DMS153 (cell line): ENCODE measurements at places on chromosomes 2 and 18.

- DNase-seq: no peak
Observed at GRCh38 chr18:12742453-12742852, 39.6 kb downstream of the PSMG2 start.

- no peak for DNase-seq
Observed at GRCh38 chr2:97728091-97728731, 14.8 kb downstream of the ZAP70 start.

DNA sequence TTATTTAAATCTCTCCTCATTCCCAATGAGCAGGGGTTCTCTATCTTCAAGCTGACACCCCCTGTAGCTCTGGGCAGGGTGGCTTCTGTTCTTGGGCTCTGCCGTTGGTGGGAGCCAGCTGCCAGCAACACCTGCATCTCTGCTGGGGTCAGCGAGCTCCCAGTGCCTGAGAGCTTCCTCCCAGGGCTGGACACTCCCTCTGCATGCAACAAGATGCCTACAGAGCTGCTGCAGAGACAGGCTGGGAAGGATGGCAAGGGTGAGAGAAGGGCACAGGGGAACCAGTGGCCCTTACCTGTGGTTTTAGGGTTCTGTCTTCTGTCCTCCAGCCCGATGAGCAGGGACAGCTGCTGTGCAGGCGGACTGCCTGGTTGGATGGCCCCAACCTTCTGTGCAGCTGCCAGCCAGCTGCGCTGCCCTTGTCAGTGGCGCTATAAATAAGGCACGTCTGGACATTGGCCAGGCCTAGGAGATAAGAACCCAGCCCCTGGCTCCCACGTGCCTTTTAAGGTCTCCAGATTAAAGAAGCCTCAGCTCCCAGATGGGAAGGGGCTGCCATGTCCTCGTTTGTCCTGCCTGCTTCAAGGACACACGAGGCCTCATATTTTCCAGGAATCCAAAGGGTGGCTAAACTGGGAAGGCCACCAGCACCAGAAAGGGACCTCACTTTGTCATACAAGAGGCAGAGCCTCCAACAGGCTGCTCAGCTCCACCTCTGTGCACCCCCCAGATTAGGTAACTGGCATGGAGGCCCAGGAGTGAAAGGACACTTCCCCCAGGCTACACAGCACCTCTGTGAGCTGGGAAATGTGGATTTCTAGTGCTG is 39.5 kb upstream of the FHL2 start:
- peak; percentile 18 for DNase-seq

- DNase-seq: no peak
Observed at GRCh38 chr2:125959047-125959446, 696.9 kb upstream of the GYPC start.

DNA sequence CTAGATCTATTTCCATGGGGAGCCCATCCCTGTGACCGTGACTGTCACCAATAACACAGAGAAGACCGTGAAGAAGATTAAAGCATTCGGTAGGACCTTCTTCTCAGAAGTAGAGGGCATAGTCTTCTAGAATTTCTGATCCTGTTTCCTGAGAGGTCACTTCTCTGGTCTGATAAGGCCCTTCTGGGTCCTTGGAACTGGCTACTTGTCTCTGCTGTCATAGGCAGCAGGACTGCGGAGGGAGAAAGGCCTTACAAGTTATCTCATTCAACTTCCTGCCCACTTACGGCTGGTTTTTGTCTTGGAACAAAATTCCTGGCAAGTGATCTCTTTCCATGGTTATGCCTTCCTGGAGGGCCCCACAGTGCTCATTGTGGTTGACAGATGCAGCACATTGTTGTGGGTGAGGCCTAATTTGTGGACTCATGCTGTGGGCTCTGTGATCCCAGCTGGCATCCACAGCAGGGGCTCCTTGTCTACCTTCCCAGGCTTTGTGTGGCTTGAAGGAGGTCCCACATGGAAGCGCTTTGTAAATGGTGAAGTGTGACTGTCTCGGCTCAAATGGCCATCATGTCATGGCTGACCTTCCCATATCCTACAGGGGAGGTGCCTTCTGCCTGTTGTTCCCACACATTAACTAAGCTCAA is 22.0 kb downstream of the SAG start:
- peak; percentile 31 for DNase-seq

GRCh38 chr2:181947273-181947672 is 38.4 kb upstream of the PPP1R1C start:
- DNase-seq: no peak

DNA sequence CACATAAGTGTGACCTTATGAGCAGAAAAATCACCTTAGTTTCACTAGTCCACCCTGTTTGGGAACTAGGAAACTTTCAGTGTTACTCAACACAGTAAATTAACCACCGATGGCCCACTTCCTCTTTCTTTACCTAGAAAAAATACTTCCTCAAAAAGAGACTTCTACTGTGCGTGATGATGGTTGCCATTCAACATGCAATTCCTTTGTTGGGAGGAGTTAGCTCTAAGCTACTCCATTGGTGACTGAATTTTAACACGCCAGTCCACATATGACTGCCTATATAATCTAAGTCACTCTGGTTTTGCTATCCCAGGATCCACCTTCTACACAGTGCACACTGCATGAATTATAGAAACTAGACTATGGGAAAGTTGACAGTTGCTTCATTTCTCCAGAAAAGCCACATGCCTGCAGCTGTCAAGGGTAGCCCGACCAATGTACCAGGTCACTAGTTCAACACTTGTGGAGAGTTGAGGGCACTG is 47.8 kb upstream of the REG3G start:
- DNase-seq: no peak

GRCh38 chr2:885230-886071 is 65.2 kb upstream of the SNTG2 start:
- DNase-seq: no peak

GRCh38 chr18:56836173-56836572 is 185.0 kb downstream of the WDR7 start:
- no peak for DNase-seq

- peak; percentile 16 for DNase-seq
Observed at GRCh38 chr2:137000811-137001210, 235.5 kb downstream of the THSD7B start.

- no peak for DNase-seq
Observed at GRCh38 chr2:176151442-176152287, at the start of gene HOXD4. Gene HOXD4, plus strand, starts transcription at chr2:176151550. Its CDS starts 84 bp downstream, at chr2:176151634.

DNA sequence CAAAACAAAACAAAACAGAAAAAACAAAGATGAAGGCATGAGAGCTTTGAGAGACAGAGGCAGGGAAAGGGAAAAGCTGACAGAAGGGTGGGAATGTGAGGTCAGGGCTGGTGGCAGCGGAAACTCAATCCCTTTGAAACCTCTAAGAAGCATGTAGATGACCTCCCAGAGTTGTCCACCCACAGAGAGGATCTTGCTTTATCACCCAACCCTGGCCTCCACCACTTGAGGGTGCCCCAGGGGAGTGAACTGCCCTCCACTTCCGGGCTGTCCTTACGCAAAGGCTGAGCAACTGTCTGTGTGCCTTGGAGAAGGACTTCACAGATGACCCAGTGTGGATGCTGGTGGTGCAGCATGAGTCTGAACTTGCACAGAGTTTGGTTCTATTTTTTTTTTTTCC is 26.7 kb downstream of the PDCL3 start:
- DNase-seq: no peak

GRCh38 chr2:213290501-213290900 is 6.2 kb downstream of the SPAG16 start:
- no peak for DNase-seq

DNA sequence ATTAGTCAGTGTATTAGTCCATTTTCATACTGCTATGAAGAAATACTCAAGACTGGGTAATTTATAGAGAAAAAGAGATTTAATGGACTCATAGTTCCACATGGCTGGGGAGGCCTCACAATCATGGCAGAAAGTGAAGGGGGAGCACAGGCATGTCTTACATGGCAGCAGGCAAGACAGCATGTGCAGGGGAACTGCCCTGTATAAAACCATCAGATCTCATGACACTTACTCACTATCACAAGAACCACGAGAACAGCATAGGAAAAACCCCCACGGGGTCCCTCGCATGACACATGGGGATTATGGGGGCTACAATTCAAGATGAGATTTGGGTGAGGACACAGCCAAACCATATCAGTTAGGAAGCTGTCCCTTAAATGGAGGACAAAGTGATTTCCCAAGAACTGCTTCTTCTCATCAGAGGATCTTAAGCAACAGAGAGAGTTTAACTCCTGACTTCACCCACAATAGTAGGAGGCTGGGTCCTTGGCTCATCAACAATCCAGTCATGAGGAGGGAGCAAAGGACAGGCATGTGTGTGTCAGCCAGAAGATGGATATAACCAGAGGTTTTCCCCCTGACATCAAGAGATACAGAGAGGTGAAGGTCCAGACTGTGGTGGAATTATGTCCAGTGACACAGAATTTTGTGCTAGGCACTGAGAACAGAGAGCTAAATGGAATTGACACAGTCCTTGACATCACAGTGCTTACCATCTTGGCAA is 203.8 kb upstream of the SH3BP4 start:
- no peak for DNase-seq

DNA sequence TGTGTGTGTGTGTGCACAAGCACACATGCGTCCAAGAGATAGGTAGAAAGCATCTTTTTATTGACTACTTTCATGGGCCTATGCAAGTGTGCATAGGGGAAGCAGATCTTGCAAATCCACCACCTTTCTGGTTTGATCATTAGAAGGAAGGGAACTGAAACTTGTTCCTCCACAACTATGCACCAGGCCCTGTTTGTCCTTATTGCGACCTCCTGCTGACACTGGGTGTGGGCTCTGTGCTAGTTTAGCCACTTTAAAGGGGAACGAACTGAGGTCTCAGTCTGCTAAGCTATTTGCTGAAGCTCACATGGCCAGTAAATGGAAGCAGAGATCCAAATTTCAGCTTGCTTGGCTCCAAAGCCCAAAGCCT is 32.1 kb upstream of the INSIG2 start:
- no peak for DNase-seq

GRCh38 chr2:239372835-239373234 is 28.0 kb downstream of the HDAC4 start:
- DNase-seq: no peak

DNA sequence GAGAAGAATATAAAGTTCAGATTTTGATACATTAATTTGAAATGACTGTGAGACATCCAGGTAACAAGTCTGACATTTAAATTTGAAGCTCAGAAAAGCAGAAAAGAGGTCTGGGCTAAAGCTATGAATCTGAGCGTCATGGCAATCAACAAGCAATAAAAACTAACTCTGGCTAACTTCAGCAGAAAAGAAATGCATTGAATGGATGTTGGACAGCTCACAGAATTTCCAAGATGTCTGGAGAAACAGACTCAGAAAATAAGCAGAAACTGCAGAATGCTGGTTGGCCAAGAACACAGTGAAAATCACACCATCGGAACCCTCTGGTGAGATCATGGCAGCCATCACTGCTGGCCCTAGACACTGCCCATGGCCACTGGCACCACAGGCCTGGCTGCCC is 366.6 kb downstream of the METTL4 start:
- no peak for DNase-seq

GRCh38 chr2:55843096-55843993 is 80.2 kb downstream of the EFEMP1 start:
- DNase-seq: peak; percentile 88

DNA sequence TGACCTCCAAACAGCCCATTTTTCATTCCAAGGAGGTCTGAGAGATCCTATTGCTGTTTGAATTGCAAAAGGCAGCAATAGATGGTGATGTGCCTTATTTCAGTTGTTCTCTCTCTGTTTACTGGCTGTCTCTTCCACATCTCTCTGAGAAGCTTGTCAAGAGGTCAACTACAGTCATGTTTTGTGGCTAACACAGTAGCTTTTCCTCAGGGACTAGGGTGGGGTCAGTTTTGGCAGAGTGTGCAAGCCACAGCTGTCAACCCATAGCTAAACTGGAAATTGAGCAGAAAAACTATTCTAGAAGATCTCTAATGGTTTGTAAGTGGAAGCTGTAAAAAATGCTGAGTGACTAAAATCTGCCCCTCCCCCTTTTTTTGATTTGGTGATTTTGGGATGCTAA is 67.1 kb downstream of the DIS3L2 start:
- DNase-seq: no peak

- no peak for DNase-seq
Observed at GRCh38 chr2:25756536-25756935, 83.2 kb upstream of the DTNB start.

- no peak for DNase-seq
Observed at GRCh38 chr2:121253021-121253673, 31.9 kb downstream of the TFCP2L1 start.

DNA sequence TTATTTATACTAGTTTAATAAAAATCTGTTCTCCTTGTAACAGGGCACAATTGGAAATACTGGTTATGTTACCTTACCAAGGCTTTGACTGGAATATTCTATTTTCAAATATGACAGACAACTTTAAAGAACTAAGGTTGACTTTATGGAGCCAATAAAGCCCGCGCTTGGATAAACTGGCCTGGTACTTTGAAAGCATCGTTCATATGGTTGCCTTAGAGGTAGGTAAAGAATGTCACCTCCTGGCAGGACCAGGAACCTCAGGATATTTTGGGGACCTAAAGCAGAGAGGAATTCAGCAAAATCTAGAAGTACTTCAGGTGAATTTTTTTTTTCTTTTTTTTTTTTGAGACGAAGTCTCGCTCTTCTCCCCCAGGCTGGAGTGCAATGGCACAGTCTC is 71.2 kb upstream of the CREB1 start:
- no peak for DNase-seq

GRCh38 chr2:1802469-1803216 is 58.3 kb upstream of the PXDN start:
- DNase-seq: no peak

DNA sequence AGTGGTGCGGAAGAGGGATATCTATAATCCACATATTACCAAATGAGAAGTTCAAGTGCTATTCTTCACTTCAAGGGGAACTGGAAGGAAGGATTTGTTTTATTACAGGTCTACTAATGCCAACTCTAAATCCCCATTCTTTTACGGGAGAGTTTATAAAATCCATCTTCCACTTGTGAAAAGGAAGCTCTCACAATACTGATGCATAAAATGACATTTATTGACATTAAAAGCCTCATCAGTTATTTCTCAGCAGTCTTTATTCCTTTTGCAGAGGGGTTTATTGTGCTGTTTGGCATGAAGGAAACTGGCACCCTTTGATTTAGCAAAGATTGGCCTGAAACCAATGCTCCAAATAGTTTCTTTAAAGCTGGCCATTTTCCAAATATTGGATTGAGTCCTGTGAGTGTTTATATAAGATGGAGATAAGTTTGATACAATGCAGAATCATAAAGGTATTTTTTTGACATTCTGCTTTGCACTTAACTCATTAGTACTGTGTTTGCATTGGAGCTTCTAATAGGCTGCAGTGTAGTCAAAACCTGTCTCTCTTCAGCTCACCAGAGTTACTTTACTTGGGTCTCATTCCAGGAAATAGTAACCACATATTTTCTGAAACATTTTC is 26.6 kb downstream of the LRP1B start:
- DNase-seq: peak; percentile 53

- DNase-seq: no peak
Observed at GRCh38 chr2:138942466-138942865, 162.3 kb upstream of the NXPH2 start.

GRCh38 chr2:145598434-145598833 is 1078.5 kb upstream of the ZEB2 start:
- no peak for DNase-seq
